CD4-positive, alpha-beta T cell treated with Interleukin-15 for 1 hour (primary cell): ENCODE measurements at places on chromosomes 1 and 21.

DNA sequence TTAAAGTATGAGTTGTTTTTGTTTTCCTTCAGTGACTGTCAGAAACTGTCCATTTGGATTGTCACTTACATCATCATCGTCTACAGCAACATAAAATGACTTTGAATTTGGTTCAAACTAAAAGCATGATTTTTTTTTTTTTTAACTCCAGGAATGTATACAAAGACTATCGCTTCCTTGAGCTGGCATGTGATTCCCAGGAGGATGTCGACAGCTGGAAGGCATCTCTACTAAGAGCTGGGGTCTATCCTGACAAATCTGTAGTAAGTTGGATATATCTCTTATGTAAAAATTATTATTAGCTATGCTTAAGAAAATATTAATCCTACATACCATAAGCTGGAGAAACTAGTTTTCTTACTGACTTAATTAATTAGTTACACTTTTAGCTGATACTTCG lies 111.9 kb upstream of the C1orf105 start:
- no peak for DNase-seq

DNA sequence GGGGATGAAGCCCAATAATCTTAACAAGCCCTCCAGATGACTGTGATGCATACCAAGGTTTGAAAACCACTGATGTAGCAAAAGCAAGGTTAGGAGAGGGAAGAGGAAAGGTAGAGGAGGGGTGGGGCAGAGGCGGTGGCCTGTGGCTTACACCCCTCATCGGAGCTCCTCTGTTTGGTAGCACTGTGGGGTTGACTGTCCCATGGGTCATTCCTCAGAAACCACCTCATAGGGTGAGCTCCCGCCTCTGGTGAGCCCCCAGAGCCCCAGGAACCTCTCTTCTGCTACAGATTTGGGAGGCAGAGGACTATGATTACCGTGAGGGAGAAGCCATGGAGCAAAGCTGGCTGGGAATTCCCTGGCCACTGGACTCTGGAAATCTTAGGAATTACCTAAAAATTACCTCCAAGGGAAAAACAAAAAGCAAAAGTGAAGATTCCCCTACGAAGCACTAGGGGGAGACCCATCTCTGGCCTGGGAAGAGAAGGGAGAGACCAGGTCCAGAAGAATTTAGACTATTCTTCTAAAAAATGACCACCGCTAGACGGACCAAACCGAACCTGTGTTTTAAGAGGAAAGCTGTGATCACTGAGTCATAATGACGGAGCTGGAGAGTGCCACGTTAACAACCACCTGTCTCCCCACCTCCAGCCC lies 1.5 kb upstream of the RASSF5 start:
- no peak for DNase-seq

DNA sequence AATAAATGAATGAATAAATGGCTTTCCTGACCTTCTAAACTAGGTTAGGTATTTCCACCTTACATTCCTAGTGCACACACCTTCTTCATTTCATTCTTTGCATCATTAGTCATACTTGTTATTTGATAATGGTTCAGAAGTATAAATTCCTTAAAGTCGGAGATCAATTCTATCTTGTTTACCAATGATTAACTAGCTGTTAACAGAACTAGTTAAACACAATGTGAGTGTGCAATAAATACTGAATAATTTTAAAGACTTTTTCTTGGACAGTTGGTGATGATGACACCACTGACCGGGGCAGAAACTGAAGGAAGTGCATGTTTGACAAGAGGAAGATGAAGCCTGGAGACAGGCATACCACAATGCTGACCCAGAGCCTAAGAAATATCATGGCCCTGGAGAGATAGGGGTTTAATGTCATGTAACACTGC lies 207.1 kb upstream of the DEPDC1 start:
- no peak for DNase-seq

- peak; percentile 6 for DNase-seq
These were observed 15.8 kb downstream of the LRRC71 start for GRCh38 chr1:156936191-156936590.

DNA sequence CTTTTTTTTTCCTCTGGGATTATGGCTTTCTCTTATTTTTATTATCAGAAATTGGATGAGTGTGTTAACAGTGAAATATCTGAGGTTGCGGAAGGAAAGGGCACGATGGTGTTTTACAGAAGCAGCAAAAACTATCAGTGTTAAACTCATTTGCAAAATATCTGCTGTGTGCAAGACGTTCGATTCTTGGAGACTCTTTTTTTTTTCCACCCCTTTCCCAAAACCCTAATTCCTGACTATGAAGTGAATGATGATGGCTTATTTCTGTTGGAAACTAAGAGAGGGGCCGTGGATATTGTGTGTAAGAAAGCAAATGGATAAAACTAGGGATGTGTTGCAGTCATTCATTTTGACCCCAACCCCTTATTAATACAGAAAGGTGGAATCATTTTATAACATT lies 677 bp downstream of the NCAM2 start:
- no peak for DNase-seq

DNA sequence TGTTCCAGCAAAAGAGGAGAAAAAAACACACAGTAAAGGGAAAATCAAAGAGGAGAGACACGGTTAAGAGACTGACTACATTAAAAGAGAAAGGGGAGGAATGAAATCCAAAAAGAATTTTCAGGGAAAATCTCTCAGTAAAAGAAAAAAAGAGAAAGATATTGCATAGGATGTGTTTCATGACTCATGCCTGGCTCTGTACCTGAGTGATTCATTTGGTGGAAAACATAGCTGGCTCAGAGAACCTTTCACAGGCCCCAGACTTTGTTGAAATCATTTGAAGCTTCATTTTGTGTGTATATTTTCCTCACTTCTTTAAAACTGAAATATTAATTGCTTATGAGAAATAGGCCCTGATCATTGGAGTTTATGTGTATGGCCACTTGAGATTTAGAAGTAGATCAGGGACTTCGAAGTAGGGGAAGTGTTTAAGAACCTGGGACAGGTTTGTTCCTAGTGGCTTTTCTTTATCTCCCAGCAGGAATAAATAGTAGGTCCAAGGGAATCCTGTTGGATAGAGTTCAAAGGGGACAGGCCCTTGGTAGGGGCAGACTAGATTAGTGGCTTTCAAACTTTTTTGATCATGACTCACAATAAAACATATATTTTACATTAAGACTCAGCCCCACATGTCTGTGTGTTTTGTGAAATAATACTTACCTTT lies 239.1 kb upstream of the SGIP1 start:
- no peak for DNase-seq

- DNase-seq: no peak
These were observed 41.1 kb downstream of the SLC9A1 start for GRCh38 chr1:27113861-27114260.

GRCh38 chr21:46498335-46499050 lies 39.8 kb downstream of the DIP2A start:
- no peak for DNase-seq

DNA sequence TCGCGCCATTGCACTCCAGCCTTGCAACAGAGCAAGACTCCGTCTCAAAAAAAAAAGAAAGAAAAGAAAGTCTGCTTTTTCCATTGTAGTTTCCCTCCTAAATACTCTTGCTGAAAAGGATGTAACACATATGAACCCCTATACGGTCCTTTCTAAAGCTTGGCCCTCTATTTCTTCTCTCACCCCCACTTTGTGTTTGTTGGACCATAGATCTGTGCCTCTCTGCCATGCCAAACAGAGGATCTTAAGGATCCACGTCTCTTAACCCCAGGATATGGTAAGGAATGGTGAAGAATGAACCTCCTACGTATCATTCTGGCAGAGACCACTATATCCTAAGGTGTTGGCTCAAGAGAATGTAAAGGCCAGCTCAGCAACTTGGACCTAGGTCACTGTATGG lies 18.7 kb upstream of the LAX1 start:
- no peak for DNase-seq

DNA sequence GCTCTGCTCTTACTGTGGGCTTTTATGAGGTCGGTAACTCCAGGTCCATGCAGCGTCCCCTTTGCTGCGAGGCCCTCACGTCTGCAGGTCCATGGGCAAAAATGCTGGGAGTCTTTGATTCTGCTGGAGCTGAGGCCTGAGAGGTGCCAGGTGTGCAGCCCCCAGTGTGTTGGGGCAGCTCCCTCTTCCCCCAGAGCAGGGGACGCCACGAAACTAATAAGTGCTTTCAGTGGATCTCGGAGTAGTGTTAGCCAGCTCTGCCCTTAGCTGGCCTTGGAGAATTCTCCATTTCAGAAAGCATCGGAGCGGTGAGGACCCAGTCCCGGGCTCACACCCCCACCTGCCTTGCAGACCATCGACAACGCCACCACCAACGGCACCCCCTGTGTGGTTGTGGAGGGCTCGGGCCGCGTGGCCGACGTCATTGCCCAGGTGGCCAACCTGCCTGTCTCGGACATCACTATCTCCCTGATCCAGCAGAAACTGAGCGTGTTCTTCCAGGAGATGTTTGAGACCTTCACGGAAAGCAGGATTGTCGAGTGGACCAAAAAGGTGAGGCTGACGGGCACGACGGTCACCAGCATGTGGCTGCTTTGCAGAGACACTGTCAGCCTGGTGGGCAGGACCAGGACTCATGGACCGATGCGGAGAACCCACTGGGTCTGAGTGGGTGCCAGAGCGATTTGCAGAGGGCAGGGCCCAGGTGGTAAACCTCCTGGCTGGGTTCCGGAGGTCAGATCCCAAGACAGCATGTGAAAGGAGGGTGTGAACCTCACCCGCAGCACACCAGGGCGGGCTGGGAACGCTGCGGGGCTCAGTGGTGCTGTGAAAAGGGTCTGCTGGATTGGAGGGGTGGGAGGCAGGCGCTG lies 25.5 kb downstream of the TRPM2 start:
- DNase-seq: peak; percentile 12

DNA sequence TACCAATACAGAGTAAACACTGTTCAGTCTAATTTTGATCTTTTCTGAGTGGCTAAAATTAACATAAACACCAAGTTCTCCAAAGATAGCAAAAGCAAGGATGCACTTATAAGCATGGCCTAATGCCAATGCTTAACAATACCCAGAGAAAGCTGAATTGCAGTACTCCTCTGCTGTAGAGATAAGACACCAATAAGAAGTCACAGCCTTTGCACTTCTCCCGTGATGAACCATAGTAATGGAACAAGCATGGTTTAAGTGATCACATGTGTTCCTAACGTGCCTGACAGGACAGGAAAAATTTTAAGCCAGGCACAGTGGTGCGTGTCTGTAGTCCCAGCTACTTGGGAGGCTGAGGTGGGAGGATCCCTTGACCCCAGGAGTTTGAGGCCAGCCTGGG lies 5.6 kb downstream of the PRDX1 start:
- DNase-seq: no peak

GRCh38 chr1:73868810-73869336 lies 329.1 kb downstream of the LRRIQ3 start:
- no peak for DNase-seq

DNA sequence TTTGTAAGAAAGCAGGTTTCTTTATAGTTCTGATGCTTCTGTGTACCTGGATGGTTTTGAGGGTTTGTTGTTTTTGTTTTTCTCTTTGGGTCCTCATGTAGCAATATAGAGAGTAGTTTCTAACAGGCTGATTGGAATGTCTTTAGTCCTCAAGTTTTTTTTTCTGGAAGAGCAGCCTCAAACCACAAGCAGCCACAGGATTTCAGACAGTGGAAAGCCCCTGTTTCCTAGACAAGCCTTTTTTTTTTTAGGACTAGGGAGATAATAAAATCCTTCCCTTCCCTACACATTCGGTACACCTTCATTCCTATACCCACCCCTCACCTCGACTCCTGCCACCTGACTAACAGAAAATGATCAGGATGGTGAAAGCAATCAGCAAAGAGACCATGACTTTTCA lies 47.6 kb downstream of the ACP6 start:
- DNase-seq: no peak

DNA sequence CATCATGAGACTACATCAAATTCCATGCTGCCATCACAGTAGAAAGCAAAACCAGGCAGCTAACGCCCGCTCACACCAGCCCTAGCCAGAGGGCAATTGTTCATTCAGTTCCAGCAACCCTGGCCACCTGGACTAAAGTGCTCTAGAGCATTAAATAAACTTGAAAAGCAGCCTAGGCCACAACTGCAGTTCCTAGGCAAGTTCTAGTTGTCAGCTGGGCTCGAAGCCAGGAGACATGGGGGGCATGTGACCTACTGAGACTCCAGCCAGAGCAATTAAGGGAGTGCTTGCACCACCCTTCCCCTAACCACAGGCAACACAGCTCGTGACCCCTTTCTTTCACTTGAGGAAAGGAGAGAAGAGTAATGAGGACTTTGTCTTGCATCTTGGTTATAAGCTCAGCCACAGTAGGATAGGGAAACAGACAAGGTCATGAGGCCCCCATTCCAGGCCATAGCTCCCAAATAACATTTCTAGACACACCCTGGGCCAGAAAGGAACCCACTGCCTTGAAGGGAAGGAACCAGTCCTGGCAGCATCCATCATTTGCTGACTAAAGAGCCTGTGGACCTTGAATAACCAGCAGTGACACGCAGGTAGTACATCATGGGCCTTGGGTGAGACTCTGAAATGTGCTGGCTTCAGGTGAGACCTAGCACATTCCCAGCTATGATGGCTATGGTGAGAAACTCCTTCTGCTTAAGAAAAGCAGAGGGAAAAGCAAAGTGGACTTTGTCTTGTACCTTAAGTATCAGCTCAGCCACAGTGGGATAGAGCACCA lies 77.0 kb downstream of the ZZZ3 start:
- DNase-seq: no peak

GRCh38 chr1:78540048-78540447 lies 49.3 kb downstream of the PTGFR start:
- DNase-seq: no peak
